ENCODE measurements at places on chromosomes 5 and 9.

DNA sequence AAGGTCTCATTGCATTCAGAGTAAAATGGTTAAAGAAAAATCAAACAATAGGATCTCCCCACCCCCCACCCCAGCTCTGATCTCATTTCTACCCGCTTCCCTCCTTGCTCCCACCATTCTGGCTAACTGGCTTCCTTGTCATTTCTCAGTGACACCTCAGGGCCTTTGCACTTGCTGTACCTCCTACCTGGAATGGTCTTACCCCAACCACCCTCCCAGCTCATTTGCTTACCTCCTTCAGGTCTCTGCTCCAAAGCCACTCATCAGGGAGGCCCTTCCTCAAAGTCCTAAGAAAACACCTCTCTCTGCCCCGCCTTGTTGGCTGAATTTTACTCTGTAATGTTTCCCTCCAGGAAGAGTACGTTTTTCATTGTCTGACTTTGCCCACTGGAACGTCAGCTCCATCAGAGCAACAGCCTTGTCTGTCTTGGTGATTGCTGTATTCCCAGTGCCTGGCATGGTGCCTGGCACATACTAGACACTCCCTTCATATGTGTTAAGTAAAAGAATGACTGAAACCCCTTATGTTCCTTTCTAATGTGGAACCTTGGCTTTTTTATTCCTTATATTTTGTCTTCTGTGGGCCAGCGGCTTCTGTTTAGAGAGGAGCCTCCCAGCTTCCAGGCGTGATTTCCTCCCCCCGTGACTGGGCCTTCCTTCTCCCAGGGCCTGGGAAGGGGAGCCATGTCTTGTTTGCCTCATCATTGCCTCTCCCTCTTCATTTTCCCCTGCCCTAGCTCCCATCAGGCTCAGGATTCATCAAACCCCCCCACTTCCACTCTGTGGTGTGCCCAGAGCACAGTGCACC, 26.9 kb downstream of the NEURL1B start:
- no peak for DNase-seq

- DNase-seq: peak; percentile 61
Observed at GRCh38 chr5:463952-464351, 21.0 kb downstream of the EXOC3 start.

DNA sequence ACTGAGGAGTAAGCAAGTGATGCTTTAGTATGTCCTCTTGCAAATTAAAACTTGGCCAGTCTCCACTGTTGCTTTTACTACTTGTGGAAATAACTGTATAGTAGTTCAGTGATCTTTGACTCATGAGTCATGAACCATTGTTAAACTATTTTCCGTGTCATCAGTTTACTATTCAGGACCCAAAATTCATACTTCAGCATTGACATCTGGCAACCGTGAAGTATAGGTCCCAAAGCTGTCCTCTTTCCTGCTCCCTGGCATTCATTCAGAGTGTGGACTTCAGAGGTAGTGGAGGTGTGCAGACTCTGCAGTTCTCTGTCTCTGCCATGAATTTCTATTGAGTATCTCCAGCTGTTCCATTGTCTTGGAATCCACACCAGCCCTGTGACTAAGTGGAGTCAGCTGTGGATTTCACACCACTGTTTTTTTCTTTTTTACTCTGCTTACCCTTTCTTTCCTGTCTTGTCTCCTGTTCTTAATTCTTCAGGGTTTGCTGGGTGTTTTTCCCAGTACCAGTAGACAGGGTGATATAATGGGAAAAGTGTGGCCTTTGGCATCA, 7.5 kb downstream of the TDRD7 start:
- DNase-seq: no peak

- DNase-seq: no peak
Observed at GRCh38 chr9:90107040-90107725, 502.4 kb downstream of the GADD45G start.

GRCh38 chr9:91960367-91960766, 10.3 kb upstream of the ROR2 start:
- no peak for DNase-seq

- DNase-seq: no peak
Observed at GRCh38 chr5:3325972-3326840, 269.4 kb upstream of the IRX1 start.

DNA sequence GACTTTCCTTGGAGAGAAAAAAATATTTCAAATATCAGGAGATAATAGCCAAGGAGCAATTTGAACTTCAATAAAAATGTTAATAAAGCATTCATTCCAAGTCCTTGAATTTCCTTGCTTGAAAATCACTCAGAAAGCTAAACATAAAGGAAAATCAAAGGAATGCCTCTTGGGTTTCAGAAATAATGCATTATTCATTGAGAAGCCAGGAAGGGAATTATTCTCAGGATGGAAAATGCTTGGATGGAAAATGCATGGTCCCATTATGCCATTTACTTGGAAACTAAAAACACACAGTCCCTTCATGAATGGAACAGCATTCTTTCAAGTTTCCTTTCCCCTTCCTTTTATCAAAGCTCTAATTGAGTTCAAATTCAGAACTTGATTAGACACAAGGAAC, 160.9 kb downstream of the LPAR1 start:
- DNase-seq: no peak

DNA sequence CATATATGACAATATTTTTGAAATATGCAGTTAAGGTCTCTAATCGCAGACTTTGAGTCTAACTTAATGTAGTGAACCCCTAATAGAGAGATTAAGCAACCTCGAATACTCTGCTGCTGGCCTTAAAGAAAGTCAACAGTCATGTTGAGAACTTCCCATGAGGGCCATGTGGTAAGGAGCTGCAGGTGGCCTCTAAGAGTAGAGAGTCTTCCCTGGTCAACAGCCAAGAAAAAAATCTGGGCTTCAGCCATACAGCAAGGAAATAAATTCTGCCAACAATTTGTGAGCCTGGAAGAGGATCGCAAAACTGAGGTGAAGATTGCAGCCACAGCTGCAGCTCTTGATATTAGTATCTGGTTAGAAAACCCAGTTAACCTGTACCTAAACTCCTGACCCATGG, 935.2 kb upstream of the TYRP1 start:
- no peak for DNase-seq

DNA sequence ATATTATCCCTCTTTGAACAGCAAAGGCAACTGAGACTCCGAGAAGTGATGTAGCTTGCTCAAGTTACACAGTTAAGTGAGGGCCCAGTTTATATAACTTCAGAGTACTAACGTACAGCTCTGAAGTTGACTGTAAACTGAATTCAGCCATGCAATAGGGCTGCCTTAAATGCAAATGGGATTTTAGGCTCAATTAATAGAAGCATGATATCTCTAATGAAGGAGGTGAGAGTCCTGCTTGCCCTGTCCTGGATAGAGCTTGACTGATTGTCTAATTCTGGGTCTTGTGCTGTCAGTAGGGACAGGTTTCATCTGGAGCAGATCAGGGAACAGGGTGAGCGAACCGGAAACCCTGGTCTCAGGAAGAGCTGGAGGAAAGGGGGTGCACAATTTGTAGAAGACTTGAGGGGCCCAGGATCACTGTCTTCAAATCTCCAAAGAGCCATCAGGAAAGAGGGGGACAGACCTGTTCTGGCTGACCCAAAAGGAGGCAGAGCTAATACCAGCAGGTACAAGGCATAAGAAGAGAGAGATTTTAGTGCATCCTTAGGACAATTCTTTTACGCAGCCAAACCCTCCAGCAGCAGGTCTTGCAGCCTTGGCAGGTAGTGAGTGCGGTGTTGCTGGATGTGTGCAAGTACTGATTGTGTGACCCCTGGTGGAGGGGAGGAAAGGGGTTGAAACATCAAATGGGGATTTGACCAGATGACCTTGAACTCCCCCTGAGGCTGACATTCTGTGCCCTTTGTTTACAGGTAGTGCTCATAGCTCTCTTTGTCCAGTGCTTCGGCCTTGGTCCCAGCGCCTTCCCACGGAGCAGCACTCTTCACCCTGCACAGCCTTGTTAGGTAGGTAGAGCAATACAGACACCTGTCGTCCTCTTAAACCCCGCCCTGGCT, 13.0 kb downstream of the GSN start:
- DNase-seq: no peak

- no peak for DNase-seq
Observed at GRCh38 chr9:6036391-6036790, 21.0 kb upstream of the RANBP6 start.

GRCh38 chr5:85159395-85159794, 774.7 kb upstream of the EDIL3 start:
- no peak for DNase-seq

GRCh38 chr9:74095925-74096324, 401.2 kb upstream of the RORB start:
- no peak for DNase-seq

DNA sequence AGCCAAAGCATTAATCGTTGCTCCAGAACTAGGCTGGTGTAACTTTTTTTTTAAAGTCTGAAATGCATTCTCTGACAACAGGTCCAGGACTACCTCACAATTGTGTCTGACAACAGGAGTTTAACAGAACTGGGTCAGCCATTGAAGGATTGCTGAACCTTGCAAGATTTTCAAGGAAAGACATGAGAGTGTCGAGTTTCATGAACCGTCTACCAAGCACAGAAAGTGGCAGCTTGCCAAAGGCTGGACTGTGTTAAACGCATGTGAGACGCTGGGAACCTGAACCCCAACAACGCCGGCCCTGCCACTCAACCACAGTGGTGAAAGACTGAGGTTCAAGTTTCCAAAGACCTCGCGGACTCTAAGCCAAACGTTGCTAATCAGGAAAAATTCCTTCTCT, 79.1 kb downstream of the LHFPL2 start:
- DNase-seq: no peak

DNA sequence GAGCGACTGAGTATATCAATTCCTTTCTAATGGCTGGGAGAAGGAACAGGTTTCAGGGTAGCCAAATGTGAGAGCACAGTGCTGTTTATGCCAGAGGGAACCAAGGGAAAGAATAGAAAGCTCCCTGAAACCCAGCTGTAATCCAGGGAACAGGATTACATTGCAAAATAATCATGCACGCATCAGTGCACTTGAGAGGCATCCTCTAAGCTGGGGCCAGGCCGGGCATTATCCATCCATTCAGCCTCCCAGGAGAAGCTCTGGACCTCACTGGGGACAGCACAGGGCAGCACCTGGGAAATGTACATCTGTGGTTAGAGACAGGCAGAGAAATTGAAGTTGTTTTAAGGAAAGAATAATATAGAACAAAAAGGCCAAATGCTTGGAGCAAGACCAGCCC, 72.7 kb downstream of the MTRR start:
- no peak for DNase-seq

DNA sequence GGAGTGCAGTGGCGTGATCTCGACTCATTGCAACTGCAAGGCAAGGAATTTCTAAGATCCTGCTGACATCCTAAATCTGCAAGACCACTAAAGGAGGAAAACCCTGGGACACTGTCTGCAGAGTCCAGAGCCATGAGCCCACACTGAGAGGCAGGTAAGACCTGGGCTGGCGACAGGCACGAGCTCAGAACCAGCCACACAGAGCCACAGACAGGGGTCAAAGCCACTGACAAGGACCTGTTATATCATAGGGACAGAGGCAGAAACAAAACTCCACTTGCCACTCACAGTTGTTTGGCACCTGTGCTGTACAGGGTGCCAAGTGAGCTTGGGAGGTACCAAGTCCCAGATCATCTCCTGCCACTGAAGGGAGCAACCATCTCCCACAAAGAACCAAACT, 34.2 kb downstream of the IPPK start:
- no peak for DNase-seq

- no peak for DNase-seq
Observed at GRCh38 chr9:106783121-106783520, 79.8 kb upstream of the ZNF462 start.

- DNase-seq: no peak
Observed at GRCh38 chr5:52837068-52837467, 49.4 kb downstream of the ITGA1 start.

DNA sequence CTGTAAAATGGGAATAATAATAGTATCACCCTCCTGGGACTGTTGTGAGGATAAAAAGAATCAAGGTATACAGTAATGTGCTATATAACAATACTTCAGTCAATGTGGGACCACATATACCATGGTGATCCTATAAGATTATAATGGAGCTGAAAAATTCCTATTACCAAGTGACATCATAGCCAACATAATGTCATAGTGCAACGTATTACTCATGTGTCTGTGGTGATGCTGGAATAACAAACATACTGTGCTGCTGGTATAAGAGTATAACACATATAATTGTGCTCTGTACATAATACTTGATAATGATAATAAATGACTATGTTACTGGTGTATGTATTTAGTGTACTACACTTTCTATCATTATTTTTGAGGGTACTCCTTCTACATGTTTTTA, 38.1 kb downstream of the LIFR start:
- DNase-seq: no peak

- DNase-seq: no peak
Observed at GRCh38 chr5:134392301-134392700, 19.4 kb downstream of the CDKN2AIPNL start.

- DNase-seq: no peak
Observed at GRCh38 chr5:92518318-92518904, 1062.6 kb downstream of the NR2F1-AS1 start.

GRCh38 chr5:149094996-149095395, 32.1 kb upstream of the SH3TC2 start:
- no peak for DNase-seq

- DNase-seq: no peak
Observed at GRCh38 chr5:38299585-38299984, 41.2 kb downstream of the EGFLAM start.

GRCh38 chr5:107135391-107135790, 535.3 kb downstream of the EFNA5 start:
- DNase-seq: no peak

DNA sequence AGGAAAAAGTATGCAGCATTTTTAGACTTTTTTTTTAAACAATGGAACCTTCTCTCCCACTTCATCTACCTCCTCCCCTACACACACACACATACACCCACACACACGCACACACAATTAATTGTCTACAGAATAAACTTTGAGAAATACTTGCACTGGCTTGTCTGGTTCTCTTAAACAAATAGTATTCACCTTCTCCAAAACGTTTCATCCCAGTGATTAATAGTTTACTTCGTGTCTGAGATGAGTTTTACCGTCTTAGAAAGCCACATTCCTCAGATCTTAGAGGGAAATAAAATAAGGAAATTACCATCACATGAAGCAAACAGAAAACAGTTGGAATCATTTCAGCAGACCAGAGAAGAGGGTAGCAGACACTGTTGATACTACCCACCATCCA, 570.6 kb upstream of the CLINT1 start:
- DNase-seq: no peak

DNA sequence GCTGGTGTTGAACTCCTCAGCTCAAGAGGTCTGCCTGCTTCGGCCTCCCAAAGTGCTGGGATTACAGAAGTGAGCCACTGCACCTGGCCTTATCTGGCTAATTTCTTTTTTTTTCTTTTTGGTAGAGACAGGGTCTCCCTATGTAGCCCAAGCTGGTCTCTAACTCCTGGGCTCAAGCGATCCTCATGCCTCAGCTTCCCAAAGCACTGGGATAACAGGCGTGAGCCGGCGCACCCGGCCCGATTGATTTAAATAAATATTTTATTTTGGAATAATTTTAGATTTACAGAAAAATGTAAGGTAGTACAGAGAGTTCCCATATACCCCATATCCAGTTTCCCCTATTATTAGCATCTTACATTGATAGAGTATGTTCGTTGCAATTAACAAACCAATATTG, 155.0 kb upstream of the MVB12B start:
- no peak for DNase-seq

GRCh38 chr5:152723482-152723881, 318.4 kb upstream of the NMUR2 start:
- DNase-seq: no peak

- DNase-seq: no peak
Observed at GRCh38 chr5:432928-433791, 9.8 kb upstream of the EXOC3 start.

GRCh38 chr5:32004404-32004803, 169.7 kb downstream of the GOLPH3 start:
- DNase-seq: no peak

GRCh38 chr5:172407822-172408221, 46.5 kb downstream of the SH3PXD2B start:
- no peak for DNase-seq
